ENCODE measurements at places on chromosomes 1 and 21.

DNA sequence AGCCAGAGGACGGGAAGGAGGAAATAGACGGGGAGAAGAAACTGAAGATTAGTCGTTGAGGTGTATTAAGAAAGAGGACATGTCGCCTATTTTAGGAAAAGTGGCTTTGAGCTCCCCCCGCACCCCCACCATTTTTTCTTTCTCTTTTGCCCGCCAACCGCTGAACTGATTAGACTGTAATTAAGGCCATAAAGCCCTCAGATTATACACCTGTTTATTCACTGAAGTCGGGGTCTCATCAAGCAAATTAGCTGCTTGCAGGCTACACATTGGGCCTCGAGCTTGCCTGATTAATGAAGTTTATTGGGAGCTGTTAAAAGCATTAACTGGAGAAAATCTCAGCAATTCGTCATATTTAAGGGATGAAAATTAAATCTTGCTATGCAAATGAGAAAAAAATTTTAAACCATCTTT, 119.4 kb upstream of the RRP15 start:
- DNase-seq, result no peak

- no peak for DNase-seq
These were observed 10.6 kb downstream of the GBP5 start for GRCh38 chr1:89261926-89262515.

DNA sequence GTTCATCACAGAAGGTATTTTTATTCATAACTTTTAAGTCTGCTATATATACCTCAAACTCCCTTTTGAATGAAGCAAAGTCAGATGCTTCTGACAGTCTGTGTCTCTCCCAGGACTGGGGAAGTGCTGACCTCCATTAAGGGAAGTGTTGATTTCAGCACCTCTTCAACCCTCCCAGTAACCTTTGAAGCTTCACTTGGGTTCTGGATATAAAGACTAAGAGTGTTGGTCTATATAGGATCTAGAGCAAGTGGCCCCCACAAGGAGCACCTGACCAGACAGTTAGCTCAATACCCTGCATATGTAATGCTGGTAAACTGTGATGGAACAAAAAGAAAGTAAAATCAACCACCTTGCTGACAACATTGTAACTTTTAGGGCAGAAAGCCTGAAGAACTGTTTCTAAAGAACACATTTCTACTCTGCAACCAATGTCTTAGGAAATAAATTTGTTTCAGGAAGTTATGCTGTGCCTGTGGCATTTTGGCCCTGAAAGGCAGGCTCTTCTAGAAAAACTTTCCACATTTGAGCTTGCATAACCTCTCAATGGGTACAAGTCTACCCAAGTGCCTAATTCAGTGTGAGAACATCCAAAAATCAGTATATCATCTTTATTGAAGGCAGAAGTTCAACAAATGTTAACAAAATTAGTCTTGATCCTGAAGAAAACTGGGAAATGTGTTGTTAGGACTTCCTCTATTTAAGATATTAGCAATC, 865 bp upstream of the PTPN22 start:
- no peak for DNase-seq

DNA sequence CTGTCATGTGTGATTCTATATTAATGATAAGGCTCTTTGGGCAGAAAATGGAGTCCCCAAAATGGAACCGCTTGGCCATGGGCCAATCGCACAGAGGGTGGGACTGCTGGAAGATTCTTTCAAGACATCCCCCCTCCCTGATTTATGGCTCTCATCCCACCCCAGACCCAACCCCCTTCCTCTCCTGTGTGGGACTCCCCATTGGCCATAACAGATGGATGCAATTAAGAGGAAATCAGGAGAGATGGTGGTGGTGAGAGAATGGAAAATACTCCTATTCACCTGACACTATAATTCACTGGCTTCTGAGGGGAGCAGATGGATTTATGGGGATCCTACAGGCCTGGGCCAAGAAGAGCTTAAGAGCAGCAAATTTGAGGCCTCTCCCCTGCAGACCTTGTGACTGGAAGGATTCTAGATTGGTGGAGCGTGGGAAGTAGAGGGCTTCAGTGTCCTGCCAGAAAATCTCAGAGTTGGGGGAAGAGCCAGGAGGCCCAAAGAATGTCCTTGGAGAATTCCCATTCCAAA, 1.7 kb downstream of the IGFN1 start:
- no peak for DNase-seq

GRCh38 chr1:221795380-221795779, 53.5 kb upstream of the DUSP10 start:
- DNase-seq, result no peak

GRCh38 chr1:196516373-196516772, 91.9 kb downstream of the KCNT2 start:
- DNase-seq, result no peak

DNA sequence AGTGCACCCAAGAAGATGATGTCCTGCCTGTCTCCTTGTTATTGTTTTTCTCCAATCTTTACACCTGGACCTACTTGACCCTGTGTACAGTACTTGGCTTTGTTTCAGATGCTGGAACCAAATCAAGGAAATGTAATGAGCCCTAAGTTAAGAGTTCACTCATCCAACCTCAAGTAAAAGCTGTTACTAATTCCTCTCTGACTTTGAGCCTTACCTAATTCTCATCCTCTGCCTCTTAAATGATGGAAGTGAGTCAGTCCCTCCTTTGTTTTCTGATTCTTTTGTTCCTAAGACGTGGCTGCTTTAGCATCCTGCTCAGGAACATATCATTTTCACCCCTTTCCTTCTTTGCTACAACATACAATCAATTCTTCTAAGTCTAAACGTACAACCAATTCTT, 15.3 kb upstream of the PLA2G4A start:
- DNase-seq, result no peak

GRCh38 chr21:42012763-42013329, 2.7 kb upstream of the ZBTB21 start:
- no peak for DNase-seq

DNA sequence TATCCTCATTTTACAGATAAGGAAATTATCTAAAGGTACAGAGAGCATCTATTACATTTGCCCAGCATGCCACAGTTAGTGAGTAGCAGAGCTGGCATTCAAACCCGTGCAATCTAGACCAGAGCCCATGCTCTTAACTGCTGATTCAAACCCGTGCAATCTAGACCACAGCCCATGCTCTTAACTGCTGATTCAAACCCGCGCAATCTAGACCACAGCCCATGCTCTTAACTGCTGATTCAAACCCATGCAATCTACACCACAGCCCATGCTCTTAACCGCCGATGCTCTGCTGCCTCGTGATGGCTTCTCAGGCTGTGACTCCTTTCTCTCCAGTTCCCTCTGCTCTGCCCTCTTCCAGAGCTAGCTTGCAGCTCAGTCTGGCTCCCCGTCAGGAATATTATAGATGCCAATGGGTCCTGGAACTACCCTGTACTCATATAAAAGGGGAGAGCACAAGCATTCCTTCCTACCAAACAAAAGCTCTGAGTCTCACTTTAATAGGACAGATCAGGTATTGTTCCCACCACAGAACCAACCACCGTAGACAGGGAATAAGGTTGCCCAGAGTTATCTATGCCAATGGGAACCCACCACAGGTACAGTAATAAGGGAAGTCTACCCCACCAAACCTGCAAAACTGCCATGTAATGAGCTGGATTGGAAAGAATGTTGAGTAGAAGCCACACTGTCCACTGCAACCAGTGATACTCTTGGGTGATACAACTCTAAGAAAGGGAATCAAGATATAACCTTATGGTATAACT, 78.4 kb downstream of the SMYD3 start:
- DNase-seq, result peak; percentile 4

GRCh38 chr21:42799516-42799915, 79.8 kb downstream of the WDR4 start:
- DNase-seq, result no peak

Data from hypothalamus (tissue), 51 donors.